ENCODE measurements at places on chromosomes 16 and 17.

- DNase-seq, result no peak
Observed at GRCh38 chr17:63533433-63534077, 10.4 kb downstream of the KCNH6 start.

DNA sequence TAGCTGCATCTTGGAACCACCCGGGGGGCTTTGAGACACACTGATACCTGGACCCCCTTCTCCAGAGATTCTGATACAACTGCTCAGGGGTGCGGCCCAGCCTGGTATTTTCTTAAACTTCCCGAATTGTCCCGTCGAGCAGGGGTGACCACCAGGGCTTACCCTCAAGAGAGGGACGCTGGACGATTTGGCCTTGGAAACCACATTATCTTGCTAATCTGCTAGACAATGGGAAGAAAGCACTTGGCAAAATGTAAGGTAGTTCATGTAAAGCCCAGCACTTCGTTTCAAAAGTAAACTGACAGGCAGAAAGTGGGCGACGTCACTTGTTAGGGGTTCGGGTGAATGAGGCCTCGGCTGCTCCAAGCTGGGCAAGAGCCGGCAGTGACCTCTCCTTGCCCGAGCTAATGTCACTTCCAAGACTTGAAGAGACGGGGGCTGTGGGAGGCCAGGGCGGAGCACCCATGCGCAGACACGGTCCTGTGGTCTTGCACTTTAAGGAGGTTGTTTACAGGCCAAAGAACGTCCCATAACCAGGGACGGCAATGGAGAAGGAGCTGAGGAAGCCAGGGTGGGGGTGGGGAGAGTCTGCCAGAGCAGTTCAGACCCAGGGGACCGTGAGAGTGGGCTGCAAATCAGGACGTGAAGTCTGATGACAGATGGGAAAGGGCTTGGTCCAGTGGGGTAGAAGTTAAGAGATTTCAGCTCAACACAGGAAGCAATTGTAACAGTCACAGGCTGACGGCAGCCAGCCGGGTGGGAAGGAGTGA is 152.7 kb upstream of the GSE1 start:
- no peak for DNase-seq

DNA sequence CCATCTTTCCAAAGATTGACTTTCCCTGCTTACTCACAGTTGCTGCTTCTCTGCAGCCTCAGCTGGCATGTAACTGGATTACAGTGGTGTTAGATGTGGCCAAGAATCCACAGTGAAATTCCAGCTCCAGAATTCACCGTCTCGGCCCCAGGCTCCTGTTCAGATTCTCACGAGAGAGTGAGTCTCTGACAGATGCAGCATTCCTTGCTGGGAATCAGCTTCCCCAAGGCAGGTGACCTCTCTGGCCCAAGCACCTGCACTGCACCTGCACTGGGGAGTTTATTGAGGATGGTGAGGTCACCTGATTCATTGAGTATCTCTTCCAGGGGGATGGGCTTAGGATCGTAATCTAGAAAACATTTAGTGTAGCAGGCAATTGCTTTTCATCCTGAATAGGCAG is 600.5 kb upstream of the RBFOX1 start:
- no peak for DNase-seq

- DNase-seq, result no peak
Observed at GRCh38 chr17:32517982-32518381, 31.2 kb downstream of the CDK5R1 start.

DNA sequence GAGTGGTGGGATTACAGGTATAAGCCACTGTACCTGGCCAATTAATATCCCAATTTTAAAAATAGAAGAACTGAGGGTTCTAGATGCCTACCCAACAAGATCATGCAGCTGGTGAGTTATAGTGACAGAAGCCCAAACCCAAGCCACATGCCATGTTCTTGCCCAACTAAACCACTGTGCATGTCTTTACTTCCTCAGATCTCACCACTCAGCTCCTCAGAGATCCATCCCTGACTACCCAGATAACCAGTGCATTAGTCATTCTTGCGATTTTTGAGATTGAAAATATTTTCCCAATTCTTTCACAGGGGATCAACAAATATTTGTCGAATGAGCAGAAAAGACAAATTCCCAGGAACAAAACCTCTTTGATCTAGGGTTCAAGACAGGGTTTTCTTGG is 303.1 kb downstream of the CBLN1 start:
- no peak for DNase-seq

DNA sequence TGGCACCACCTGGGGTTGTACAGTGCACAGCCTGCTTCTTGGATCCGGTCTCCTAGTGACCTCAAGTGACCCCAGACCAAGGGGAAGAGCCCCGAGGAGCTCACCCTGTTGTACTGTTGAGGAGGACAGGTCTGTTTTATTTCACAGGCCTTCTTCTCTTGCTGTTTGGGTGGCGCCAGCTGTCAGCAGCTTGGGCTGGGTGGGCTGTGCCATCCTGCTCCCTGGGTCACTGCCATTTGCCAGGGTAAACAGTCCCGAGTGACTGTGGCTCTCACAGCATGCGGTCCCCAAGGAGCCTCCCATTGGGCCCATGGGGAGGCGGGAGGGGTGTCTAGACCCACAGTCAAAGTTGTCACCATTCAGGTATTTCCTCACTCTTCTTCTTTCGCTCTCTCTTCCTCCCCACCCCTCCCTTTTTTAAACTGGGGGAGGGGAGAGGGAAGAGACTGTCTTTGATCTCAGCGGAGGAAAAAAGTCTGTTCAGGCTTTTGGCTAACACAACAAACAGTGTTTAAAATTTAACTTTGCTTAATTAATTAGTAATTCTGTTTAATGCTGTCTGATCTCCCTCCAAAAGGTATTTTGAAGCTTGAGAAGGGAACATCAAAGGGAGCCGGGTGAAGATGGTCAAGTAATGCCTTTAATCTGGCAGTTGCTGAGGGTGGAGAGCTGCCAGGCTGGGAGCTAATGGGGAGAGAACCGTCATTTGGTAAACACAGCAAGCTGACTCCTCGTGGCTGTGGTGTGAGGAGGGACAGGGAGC is 64.0 kb downstream of the SNX20 start:
- DNase-seq, result no peak

- no peak for DNase-seq
Observed at GRCh38 chr17:64622931-64623654, 39.0 kb downstream of the SMURF2 start.

- no peak for DNase-seq
Observed at GRCh38 chr16:54780266-54780665, 150.4 kb upstream of the IRX5 start.

DNA sequence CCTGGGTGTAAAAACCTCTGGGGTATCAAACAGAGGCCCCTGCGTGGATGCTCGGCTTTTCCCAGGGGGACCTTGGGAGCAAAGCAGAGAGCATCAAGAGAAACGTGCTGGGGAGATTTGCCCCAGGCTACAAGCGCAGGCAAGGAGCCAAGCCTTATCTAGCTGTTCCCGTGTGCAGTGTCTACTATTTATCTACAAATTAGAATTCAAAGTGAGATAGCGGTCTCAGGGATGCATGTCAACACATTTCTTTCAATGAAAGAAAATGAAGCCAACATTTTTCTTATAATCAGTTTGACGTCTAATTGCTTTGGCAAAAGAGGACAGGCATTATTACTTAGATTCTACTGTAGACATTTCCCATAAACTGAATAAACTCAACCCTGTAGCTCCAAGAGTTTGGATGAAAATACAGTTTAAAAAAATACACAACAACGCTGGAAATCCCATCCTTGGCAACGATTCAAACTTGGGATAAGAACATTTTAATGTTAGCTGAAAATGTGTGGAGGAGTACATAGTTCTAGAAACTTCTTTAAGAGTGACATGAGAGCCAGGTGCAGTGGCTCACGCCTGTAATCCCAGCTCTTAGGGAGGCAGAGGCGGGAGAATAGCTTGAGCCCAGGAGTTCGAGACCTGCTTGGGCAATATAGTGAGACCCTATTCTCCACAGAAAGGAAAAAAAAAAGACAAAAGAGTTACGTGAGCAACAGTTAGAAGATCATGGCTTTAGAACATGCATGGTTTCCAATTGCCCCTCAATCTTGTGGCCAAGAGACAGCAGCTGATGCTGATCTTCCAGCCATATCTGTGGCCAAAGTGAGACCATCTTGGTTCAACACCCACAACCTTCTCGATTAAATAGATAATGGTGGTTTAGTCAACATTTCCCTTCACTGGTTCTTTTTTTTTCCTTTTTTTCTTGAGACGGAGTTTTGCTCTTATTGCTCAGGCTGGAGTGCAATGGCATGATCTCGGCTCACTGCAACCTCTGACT is 7.2 kb downstream of the SPNS3 start:
- no peak for DNase-seq

DNA sequence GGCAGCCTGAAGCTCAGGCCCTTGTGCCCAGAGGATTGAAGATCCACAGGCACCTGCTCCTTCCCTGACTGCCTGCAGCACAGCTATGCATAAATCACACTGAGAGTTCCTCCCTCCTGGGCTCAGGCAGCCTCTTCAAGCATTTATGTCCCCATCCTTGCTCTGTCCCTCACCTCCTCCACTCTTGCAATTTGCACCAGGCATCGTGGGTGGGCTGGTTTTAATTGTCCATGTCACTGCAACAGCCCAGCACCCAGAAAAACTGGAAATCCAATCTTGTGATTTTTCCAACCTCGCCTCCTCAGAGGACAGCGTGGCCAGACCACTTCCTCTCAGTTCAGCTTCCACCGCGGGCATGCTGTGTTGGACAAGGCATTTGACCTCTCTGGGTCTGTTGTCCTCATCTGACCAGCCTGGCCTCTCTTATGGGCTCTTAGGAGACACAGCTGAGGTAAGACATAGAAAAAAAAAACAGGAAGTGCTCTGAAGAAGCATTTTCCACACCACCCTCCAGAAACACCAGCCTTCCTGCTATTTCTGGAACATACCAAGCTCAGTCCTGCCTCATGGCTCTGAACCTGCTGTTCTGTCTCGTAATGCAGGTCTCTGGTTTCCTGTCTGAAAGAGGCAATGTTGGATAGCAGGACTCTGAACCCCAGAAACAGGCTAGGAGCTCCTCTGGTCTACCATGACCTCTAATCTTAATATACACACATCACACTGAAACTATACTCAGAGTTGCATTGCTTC is 8.3 kb downstream of the TMEM114 start:
- DNase-seq, result no peak

GRCh38 chr16:65196420-65197075 is 74.7 kb upstream of the CDH11 start:
- no peak for DNase-seq

DNA sequence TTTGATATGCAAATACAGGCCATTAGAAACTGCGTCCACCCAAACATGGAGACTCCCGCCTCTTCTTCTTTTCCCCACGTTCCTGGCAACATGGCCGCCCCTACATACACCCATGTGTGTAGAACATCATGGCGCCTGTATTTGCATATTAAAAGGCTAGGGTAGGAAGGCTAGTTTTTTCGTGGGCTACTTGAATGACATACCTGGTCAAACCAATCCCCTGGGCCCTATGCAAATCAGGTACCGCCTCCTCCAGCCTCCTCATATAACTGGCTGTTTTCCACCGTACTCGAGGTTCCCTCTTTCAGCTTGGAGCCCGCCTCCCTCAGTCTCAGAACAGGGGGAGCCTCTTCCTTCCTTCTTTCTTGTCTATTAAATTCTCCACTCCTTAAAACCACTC is 840 bp upstream of the CD300LB start:
- DNase-seq, result no peak

DNA sequence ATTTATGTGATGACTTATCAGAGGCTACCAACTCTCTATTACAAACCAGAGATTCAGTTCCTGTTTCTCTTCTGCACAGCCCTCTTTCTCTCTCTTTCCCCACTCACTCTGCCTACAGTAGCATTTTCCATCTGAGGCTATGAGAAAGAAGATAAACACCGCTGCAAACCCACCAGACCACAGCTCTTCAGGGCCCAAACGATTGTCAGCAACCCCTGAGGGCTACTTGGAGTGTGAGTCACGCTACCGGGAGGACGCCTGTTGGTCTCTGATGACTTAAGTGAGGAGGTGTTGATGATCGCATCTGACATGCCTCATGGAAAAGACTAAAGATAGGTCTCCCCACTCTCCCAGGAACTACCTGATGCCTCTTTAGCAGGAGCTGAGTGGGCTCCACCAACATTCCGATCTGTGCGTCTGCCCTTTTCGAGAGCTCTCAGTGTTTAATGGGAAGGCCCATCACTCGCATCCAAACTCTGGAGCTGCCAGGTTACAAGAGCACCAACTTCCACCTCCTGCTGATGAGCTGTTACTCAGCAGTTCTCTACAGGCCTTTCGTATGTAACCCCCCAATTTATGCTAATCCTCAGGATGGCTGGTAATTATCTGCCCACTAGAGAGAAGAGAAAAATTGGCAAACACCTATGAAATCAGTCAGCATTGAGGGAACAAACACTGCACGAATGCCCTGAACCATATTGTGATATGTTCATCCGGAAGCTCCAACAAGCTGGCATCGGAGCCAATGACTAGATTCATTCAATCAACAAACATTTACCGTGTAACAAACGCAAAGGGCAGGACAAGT is 9.2 kb downstream of the GRIN2A start:
- no peak for DNase-seq

GRCh38 chr17:6323626-6324356 is 111.1 kb downstream of the AIPL1 start:
- no peak for DNase-seq

- no peak for DNase-seq
Observed at GRCh38 chr17:29158096-29158487, 22.1 kb downstream of the MYO18A start.

Data from effector CD8-positive, alpha-beta T cell (primary cell).